ENCODE measurements at places on chromosomes 6 and 20. TPM values are rescaled to one million over a fixed set of nuclear protein-coding genes. Genes with fewer than 3 reads are reported as not detected.

The CST7 gene
- 3.2 TPM for total RNA-seq

The TTK gene
- 0.45 TPM for total RNA-seq

The REV3L gene
- 20.6 TPM for total RNA-seq

DNA sequence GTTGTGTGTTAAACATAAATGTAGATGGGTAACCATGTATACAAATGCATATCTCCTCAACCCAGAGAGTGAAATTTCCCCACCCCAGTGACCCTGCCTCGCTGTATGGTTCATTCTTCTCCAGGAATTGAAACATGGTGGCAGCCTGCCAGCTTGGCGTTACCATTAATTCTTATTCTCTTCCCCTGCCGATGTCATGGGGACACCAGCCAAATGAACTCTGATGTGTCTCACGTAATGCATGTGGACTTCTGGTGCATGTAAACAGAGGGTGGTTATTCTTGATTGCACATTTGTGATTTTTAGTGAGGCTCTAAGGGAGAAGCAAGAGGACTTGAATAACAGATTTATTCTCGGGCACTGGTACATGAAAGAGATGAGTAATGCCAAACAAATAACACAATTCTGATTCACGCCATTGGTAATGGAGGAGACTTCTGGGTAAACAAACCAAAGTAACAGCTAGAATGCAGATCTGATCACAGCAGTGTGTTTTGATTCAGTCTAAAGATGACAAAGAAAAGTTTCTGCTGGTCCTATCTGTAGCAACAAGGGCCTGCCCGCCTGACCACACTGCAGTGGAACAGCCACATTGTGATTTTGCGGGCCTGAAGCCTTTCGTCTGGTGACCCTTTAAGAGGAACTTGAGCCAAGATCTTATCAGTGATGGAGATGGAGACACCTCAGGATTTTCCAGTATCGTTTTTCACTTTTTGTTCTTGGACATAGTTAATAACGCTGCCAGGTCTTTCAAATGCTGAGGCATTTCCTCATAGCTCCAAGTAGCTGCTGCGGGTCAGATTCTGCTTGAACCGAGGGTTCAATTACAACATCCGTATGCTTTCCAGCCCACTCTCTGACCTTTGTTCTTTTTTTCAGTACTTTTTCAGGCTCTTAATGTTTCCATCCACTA lies 171.8 kb upstream of the AKAP12 start:
- no peak overlapping the region for H3K27ac ChIP-seq
- no peaks in the 10 kb centered on the region for H3K4me1 ChIP-seq
- H3K36me3 ChIP-seq = no peaks in the 10 kb centered on the region
- no peak for DNase-seq

DNA sequence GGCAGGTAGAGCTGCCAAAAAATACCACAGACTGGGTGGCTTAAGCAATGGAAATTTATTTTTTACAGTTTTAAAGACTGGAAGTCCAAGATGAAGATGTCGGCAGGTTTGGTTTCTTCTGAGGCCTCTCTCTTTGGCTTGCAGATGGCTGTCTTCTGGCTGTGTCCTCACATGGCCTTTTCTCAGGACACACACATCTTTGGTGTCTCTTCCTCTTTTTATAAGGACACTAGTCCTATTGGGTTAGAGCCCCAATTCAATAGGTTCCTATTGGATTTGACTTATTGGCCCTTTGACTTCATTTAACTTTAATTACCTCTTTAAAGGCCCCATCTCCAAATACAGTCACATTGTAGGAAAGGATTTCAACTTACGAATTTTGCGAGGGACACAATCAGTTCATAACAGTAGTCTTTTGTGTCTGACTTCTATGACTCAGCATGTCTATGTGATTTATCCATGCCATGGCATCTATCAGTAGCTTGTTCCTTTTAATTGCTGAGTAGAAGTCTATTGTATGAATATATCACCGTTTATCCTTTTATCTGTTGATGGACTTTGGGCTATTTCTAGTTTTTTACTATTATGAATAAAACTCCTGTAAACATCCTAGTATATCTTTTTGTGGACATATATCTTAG lies 11.0 kb upstream of the TCP11 start:
- no peak for DNase-seq
- no peaks in the 10 kb centered on the region for H3K36me3 ChIP-seq
- no peaks in the 10 kb centered on the region for H3K27me3 ChIP-seq
- no peak overlapping the region for H3K27ac ChIP-seq
- no peaks in the 10 kb centered on the region for H3K4me1 ChIP-seq

- H3K4me3 ChIP-seq = no peak overlapping the region
- H3K36me3 ChIP-seq = no peaks in the 10 kb centered on the region
- no peak for DNase-seq
- no peak overlapping the region for H3K27ac ChIP-seq
Observed at GRCh38 chr20:60214901-60215815, 256.9 kb downstream of the CDH26 start.

- H3K4me1 ChIP-seq = no peaks in the 10 kb centered on the region
- no peaks in the 10 kb centered on the region for H3K36me3 ChIP-seq
- no peaks in the 10 kb centered on the region for H3K27me3 ChIP-seq
Observed at GRCh38 chr6:92559003-92559402, 860.4 kb downstream of the EPHA7 start.

- H3K4me1 ChIP-seq = no peaks in the 10 kb centered on the region
- no peak for DNase-seq
- no peaks in the 10 kb centered on the region for H3K27me3 ChIP-seq
- H3K36me3 ChIP-seq = no peaks in the 10 kb centered on the region
- H3K4me3 ChIP-seq = no peak overlapping the region
Observed at GRCh38 chr6:25927756-25928216, 2.7 kb downstream of the SLC17A2 start.

Data from CD4-positive, alpha-beta T cell (primary cell).